ENCODE measurements at places on chromosomes 1 and 21. TPM values are rescaled to one million over a fixed set of nuclear protein-coding genes. Genes with fewer than 3 reads are reported as not detected.

DNA sequence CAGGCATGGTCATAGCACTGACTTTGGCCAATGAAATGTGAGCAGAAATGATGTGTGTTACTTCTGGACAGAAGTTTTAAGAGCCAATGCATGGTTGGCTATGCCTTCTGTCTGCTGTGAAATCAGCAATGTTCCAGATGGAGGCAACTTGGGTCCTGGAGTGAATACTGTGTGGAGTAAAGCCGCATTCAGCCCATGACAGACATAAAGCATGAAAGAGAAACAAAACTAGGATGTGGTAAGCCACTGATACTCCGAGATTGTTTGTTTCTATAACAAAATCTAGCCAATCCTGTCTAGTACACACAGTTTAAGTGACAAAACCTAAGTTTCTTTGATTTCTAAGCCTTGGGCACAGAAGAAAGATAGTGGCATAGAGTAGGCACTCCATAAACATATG, 47.1 kb upstream of the ARHGAP29 start:
- H3K4me1 ChIP-seq, result no peaks in the 10 kb centered on the region
- DNase-seq, result no peak
- no peak overlapping the region for H3K4me3 ChIP-seq
- H3K36me3 ChIP-seq, result no peaks in the 10 kb centered on the region

DNA sequence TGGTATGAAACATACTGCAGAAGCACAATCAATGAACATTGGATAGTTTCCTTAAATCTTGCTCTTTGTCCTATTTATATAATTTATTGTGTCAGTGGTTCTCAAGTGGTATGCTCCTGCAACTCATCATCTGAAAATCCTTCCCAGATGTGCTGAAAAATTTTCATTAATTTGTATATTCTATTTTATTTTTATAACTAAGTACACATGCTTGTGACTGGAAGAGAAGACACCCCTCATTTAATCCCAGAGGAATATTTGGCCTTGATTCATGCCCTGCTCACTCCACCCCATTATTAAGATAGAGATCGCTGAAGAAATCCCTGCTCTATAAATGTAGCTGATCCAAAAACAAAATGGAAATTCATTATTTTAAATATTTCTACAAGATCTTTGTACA, 870.5 kb upstream of the CXADR start:
- no peak for DNase-seq
- H3K36me3 ChIP-seq, result no peaks in the 10 kb centered on the region
- H3K27ac ChIP-seq, result no peak overlapping the region
- no peaks in the 10 kb centered on the region for H3K27me3 ChIP-seq

- no peak overlapping the region for H3K4me3 ChIP-seq
- H3K27ac ChIP-seq, result no peak overlapping the region
- no peaks in the 10 kb centered on the region for H3K27me3 ChIP-seq
- peaks cover 4% of the 10 kb centered on the region for H3K36me3 ChIP-seq
- no peak for DNase-seq
These were observed 194.4 kb downstream of the EIF4G3 start for GRCh38 chr1:20982316-20982715.

RHD gene
- total RNA-seq, result not detected

DNA sequence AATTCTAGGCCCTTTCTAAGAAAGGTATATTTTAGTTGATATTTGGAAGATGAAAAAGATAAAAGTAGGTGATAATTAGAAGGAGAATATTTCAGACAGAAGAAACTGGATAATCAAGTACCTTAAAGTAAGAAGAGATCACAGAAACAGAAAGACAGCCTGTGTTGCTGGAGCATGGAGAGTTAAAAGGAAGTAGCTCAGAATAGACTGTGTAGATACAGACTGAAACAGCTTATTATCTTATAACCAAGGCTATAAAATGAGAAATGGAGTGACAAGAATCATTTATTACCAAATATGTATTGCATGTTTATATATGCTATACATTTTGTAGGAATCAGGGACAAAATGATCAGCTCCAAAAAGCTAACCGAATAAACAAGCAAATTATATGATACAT, 1120.3 kb downstream of the BRINP3 start:
- DNase-seq, result no peak
- no peaks in the 10 kb centered on the region for H3K27me3 ChIP-seq
- H3K4me1 ChIP-seq, result no peaks in the 10 kb centered on the region

SELE gene
- not detected for total RNA-seq

DNA sequence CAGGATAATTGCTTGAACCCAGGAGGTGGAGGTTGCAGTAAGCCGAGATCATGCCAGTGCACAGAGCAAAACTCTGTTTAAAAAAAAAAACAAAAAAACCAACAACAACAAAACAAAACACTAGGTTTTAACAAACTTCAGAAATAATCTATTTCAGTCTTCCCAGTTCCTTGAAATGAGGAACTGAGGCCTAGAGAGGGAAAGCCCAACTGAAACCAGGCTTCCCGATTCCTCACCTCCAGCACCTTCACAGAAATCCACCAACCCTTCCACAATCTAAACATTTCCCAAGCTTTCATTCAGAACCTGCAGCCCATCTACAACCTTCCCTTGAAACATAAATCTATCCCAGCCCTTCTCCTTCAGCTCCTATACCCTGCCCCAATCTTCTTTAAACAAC, 612 bp upstream of the CD52 start:
- DNase-seq, result no peak
- peak overlapping the region; percentile 76 for H3K27ac ChIP-seq
- H3K36me3 ChIP-seq, result peaks cover 41% of the 10 kb centered on the region
- H3K27me3 ChIP-seq, result no peaks in the 10 kb centered on the region
- H3K4me3 ChIP-seq, result peak overlapping the region; percentile 84

DNA sequence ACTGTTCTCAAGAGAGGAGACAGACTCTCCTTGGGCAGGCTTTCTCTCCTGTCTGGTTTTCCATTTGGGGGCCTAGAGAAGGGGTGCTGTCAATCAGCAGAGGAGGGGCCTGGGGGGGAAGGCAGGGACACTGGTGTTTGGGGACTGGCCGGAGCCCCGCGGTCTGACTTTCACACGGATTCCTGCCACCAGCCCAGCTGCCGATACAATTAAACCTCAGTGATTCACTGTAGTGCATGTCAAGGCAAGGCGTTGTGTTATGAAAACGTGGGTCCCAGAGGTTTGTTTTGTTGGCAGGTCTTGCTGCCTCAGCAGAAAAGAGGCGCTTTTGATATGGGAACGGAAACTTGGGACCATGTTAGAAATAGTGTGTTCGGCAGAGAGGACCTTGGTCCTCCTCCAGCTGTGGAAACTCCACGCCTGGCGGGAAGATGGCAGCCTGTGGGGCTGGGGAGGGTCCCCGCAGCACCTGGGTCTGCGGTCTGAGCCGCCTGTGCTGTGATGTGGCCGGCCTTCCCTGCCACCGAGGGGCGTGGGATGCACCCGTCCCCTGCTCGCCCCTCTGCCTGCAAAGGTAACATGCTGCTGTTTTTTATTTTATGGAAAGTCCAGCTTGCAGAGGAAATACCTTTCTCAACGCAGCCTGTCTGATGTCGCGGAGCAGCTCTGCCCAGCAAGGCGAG, 47.6 kb downstream of the SPSB1 start:
- no peak overlapping the region for H3K27ac ChIP-seq
- no peaks in the 10 kb centered on the region for H3K4me1 ChIP-seq
- no peaks in the 10 kb centered on the region for H3K27me3 ChIP-seq
- DNase-seq, result no peak

PRMT2 gene
- 97.3 TPM for total RNA-seq

DNA sequence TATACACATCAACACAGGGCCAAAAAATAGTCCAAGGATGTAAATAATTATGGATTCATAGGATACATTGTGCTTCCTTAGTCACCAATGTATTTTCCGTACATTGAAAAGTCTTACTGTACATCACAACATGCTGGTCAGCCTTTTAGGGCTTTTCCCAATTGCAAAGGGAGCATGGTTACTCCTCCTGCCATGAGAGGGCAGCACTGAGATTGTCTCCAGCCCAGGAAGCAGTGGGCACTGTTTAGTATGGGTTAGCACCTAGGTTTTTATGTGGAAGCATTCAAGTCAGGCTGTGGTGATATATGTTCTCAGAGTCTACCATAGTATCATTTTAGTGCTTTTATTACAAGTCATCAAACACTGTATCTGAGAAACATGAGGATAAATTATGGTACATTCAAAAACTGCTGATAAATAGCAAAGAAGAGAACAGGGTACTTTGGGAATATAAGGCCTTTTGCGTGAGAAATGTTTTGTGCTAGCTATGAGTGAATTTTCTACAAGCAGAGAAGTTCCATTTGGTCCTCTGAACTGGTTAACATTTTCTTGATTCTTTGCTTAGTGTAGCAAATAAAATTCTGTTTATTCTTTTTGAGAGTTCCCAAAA, 34.0 kb downstream of the ST6GALNAC5 start:
- no peaks in the 10 kb centered on the region for H3K4me1 ChIP-seq
- H3K27me3 ChIP-seq, result no peaks in the 10 kb centered on the region
- no peak overlapping the region for H3K27ac ChIP-seq
- no peak overlapping the region for H3K4me3 ChIP-seq
- DNase-seq, result peak; percentile 35

- H3K36me3 ChIP-seq, result peaks cover 3% of the 10 kb centered on the region
- H3K27me3 ChIP-seq, result peaks cover 37% of the 10 kb centered on the region
- DNase-seq, result no peak
- H3K4me3 ChIP-seq, result no peak overlapping the region
- peak overlapping the region; percentile 6 for H3K27ac ChIP-seq
- peaks cover 13% of the 10 kb centered on the region for H3K4me1 ChIP-seq
These were observed 224.4 kb upstream of the COA6 start for GRCh38 chr1:234148816-234149215.

GRCh38 chr1:93638981-93639380, 42.7 kb downstream of the BCAR3 start:
- no peaks in the 10 kb centered on the region for H3K36me3 ChIP-seq
- H3K4me1 ChIP-seq, result peaks cover 5% of the 10 kb centered on the region
- H3K27ac ChIP-seq, result no peak overlapping the region
- no peaks in the 10 kb centered on the region for H3K27me3 ChIP-seq

DNA sequence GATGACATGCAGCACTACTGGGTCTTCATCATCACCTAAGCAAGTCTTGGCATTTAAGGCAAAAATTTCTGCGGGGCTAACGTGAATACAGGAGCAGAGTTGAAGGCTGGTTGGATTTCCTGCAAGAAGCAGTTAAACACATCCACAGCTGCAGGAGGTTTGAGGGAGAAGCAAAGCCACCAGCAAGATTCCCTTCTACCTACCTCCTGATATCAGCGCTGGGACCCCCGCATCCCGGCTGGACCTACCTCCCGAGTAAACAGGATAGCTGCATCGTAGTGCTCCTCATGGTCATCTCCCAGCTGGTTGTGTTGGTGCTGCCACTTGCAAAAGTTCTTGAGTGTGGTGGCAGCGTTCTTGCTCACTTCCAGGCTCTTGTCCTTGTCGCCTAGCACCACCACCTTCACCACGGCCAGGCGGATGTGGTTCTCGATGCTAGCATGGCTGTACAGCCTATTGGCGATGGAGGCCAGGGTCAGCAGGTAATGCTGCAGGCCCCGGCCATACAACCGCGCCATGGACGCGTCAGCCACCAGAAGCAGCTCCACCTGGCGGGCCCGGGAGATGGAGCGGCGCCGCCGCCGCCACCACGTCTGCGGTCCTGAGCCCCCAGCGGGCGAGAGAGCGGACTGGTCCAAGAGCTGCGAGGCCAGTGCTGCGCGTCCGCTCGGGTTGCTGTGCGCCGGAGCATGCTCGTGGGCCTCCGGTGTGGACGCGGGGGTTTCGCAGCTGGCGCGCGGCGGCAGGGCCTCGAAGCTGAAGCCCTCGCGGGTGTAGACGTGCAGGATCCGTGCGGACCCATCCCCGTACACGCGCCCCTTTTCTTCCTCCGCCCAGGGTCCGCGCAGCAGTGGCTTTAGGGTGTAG, 1.6 kb downstream of the ADAMTS5 start:
- no peak overlapping the region for H3K4me3 ChIP-seq
- no peak overlapping the region for H3K27ac ChIP-seq
- H3K4me1 ChIP-seq, result no peaks in the 10 kb centered on the region
- H3K36me3 ChIP-seq, result no peaks in the 10 kb centered on the region

DNA sequence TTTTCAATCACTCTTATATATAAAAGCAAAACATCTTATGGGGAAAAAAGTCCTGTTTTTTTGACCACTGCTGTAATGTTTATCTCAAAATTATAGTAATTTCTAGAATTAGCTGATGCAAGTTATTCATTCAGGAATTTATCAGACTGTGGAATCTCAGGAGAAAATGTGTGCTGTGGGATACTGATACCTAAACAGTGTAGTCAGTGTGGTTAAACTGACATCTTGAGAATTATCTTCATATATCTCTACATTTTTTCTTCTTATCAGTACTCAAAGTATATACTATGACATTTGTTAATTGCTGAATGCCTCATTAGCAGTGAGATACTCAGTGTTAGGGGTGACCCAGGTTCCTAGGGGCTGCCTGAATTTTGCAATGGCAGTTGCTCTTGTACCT, 839.3 kb downstream of the KCNT2 start:
- DNase-seq, result no peak
- no peaks in the 10 kb centered on the region for H3K36me3 ChIP-seq
- H3K27me3 ChIP-seq, result no peaks in the 10 kb centered on the region
- H3K27ac ChIP-seq, result no peak overlapping the region
- H3K4me1 ChIP-seq, result no peaks in the 10 kb centered on the region

DNA sequence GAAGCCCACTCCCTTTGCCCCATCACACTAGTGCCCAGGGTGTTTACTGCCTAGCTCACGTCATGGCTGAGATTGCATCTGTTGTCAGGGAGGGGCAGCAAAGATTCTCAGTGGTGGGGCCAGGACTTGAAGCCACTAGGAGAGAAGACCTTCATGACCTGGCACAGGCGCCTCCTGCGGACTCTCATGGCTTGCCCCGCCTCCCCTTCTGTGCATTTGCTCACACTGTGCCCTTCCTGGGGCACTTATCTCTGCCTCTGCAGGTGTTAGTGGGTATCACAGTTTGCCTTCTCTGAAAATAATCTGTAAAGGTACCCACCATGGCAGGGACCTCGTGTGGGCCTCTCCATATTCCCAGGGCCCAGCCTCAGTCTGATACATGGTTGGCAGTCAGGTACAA, 20.1 kb downstream of the PTPRU start:
- peaks cover 3% of the 10 kb centered on the region for H3K4me1 ChIP-seq
- DNase-seq, result no peak
- H3K36me3 ChIP-seq, result no peaks in the 10 kb centered on the region
- H3K27me3 ChIP-seq, result peaks cover 32% of the 10 kb centered on the region

- H3K27me3 ChIP-seq, result no peaks in the 10 kb centered on the region
- H3K27ac ChIP-seq, result no peak overlapping the region
- H3K4me1 ChIP-seq, result no peaks in the 10 kb centered on the region
- no peaks in the 10 kb centered on the region for H3K36me3 ChIP-seq
These were observed 535.8 kb upstream of the ADGRL2 start for GRCh38 chr1:81264976-81265375.
